Colonic mucosa (tissue), 4 donors: ENCODE measurements at places on chromosomes 3 and 15. TPM values are rescaled to one million over a fixed set of nuclear protein-coding genes. Genes with fewer than 3 reads are reported as not detected.

Gene ST3GAL6
- total RNA-seq = 2.3 TPM

Gene CFAP20DC
- total RNA-seq = 1.8 TPM

DNA sequence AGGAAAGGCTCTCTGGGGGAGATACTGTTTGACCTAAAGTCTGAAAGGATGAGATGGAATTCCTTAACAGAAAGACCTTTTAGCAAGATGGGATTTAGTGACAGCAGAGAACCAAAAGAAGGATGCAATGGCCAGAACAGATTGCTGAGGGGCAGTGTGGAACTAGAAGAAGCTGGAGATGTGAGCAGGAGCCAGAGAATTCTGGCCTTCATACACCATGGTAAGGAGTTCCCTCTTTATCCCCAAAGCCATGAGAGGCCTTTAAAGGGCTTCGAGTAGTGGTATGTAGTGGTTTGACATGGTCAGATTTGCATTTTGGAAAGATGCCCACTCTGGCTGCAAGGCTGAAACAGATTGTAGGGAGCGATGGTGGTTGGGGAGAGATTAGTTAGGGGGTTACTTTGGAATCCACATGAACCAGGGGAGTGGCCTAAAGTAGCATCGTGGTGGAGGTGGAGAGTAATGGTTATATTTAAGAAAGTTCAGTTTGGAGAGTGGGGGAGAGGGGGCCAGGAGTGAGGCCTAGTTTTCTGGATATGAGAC lies 34.0 kb upstream of the NPHP3 start:
- H3K27ac ChIP-seq = no peak overlapping the region
- no peak overlapping the region for H3K4me3 ChIP-seq
- H3K36me3 ChIP-seq = no peaks in the 10 kb centered on the region
- no peaks in the 10 kb centered on the region for H3K4me1 ChIP-seq
- H3K27me3 ChIP-seq = no peaks in the 10 kb centered on the region

DNA sequence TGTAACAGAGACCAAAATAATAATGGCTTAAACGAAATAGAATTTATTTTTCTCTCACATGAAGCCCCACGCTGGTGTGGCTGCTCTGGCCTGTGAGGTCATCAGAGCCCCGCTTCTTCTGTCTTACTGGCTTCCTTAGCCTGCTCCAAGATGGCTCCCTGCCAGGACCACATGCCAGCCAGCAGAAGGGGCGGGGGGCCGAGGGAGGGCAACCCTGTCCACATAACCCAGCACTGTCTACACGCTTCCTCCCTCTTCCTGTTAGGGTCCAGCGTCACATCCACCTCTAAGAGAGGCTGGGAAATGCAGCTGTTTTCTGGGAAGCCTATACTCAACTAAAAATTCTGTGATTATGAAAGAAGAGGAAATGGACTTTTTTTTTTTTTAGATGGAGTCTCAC lies 107.9 kb upstream of the DLG1 start:
- H3K36me3 ChIP-seq = no peaks in the 10 kb centered on the region
- H3K27ac ChIP-seq = no peak overlapping the region
- no peaks in the 10 kb centered on the region for H3K27me3 ChIP-seq
- no peak overlapping the region for H3K4me3 ChIP-seq
